ENCODE measurements at places on chromosomes 12 and 14. TPM values are rescaled to one million over a fixed set of nuclear protein-coding genes. Genes with fewer than 3 reads are reported as not detected.

TGM1 gene
- total RNA-seq: 0.85 TPM

JAG2 gene
- total RNA-seq: 0.58 TPM

CBLN3 gene
- total RNA-seq: 1.5 TPM

TOMM20L gene
- total RNA-seq: not detected

PTPN21 gene
- 5.4 TPM for total RNA-seq
